NCI-H1436 treated with DMSO at 0.1 percent for 48 hours (cell line): ENCODE measurements at places on chromosomes 16 and 17.

- no peak for DNase-seq
These were observed 218.1 kb upstream of the CDH8 start for GRCh38 chr16:62254372-62254771.

GRCh38 chr17:31155208-31155810 lies 60.5 kb downstream of the NF1 start:
- DNase-seq: no peak

DNA sequence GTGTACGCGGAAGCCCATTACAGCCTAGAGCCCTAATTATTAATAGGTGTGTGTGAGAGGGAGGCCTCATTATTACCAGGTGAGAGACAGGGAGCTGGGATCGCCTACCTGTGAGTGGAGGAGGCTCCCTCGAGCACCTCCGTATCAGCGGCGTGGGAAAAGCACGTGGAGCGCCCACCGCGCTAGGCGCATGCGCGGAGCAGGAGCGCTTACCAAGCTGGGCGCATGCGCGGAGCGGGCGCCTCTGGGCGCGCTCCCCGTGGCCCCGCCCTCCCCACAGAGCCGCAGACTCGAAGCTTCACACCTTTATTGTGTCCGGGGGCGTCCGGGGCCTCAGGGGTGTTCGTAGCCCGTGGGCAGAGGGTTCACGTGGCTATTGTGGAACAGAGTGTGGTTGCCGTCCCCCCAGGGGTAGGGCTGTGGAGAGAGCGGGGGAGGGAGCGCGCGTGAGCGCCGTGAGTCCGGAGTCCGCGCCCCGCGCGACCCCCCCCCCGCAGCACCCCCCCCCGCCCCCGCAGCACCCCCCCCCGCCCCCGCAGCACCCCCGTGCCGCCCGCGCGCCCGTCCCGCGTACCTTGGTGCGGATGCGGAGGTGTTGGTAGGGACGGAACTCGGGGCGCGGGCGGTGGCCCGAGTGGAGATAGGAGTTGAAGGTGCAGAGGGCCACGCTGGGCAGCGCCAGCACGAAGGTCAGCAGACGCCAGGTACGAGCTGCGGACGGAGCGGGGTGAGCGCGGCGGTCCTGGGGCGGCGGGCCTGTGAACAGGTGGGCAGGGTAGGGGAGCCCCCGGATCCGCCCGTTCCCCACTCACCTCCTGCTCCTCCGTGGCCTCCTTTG lies 500 bp downstream of the COX6A2 start:
- no peak for DNase-seq

GRCh38 chr17:75621489-75621888 lies 11.7 kb upstream of the SMIM5 start:
- no peak for DNase-seq

- DNase-seq: no peak
These were observed 48.5 kb downstream of the CBFA2T3 start for GRCh38 chr16:88928405-88929090.
